Femur (tissue), 1 donor: ENCODE measurements at places on chromosomes 2 and 18.

GRCh38 chr2:70686577-70687460 lies 81.2 kb downstream of the ADD2 start:
- DNase-seq = peak; percentile 48

GRCh38 chr2:38484957-38485356 lies 107.9 kb upstream of the ATL2 start:
- DNase-seq = no peak

DNA sequence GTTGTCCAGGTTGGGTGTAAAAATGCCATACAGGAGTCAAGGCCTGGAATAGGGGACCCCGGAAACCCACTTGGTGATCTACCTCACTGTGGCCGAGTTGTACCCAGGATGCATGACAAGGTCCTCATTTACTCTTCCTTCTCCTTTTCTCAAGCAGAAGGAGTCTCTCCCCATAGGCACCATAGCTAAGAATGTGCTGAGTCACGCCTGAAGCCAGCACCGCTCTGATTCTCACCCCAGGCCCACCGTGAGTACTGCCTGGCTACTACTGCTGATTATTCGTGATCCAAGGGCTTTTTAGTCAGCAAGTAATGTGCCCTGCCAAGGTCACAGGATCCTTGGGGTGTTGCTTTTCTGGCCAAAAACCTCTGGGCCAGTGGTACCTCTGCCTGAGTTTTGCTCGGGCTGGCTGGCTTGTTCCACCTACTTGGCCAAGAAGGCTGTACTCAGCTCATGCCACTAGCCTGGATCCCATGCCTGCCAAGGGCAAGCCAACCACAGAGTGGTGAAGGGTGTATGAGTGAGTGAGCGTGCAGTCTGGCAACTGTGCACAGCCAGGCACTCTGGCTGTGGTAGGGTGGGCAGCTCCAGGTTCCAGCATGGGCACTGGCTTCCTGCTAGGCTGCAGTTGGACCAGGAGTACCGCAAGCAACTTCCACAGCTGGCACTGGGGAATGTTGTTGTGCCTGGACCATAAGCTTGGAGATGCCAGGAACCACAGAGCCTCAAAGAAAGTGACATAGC lies 650.1 kb upstream of the VRK2 start:
- no peak for DNase-seq

DNA sequence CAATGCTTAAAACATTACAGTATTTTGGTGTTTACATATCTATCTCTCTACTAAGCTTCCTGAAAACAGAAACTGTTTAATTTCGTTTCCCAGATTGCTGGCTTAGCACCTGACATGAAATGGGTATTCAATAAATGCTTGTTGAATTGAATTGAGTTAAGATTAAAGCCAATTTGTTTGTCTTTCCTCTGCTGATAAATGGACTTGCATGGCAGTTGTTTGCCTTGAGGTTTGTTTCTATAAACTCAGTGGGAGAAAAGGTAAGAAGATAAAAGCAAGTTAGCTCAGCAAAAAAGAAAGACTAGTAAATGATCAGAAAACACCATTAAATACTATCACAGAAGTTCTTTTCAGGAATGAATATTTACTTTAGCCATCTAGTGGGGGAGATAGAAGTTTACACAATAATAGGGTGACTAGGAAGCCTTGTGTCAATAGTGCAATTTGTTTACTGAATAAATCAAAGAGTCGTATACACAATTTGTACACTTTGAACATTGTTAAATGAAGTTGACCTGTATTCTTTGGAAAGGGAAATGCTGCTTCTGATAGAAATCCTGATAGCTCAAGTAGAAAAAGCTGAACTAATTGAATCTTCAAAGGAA lies 754.5 kb upstream of the FAM98A start:
- no peak for DNase-seq

DNA sequence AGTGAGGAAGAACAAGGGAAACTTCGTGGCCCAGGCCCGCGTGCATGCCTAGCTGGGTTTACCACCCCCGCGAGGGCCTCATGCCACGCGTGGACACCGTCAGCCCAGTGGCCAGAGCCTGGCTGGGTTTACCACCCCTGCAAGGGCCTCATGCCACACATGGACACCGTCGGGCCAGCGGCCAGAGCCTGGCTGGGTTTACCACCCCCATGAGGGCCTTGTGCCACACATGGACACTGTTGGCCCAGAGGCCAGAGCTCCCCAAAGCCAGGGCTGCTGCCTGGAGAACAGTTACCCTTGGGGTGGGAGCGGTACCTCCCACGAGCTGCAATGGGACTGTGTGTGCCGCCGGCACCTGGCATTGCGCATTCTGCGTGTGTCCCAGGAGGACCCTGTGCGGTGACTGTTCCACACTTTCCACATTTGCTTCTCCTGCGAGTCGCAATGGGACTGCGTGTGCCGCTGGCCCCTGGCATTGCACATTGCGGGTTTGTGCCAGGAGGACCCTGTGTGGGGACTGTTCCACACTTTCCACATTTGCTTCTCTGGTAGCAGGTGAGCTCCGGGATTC lies 105.6 kb upstream of the CTDP1 start:
- DNase-seq = peak; percentile 18

DNA sequence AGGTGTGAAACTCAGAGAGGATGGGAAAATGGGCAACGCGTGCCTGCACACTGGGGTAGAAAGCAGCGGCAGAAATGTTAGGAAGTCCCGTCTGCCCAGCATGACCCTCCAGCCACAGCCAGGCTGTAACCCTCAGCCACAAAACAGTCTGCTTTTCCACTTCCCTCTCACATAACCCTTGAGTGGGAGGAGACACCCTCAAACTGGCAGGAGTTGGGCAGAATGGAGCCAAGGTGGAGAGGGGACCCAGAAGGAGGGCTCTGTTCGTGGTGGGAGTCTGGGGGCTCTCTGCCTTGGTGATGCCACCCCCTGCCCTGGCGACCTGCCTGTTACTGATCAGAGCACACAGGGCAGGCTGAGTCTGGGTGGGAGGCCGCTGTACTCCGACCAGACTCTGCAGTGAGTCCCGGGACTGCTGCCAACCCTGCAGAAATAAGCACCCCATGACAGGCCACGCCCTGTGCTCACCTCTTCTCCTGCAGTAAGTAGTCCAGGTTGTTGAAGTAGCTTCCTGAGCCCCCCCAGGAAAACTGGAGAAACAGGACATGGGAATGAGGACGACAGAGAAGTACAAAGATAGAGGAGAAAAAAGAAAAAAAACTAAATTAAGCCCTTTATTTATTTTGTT lies 16.0 kb downstream of the FAM178B start:
- no peak for DNase-seq

GRCh38 chr18:29012883-29013465 lies 836.0 kb upstream of the CDH2 start:
- no peak for DNase-seq

- DNase-seq = no peak
Measured at GRCh38 chr2:27636766-27637165, 7.9 kb downstream of the GPN1 start.

- peak; percentile 30 for DNase-seq
Measured at GRCh38 chr2:11056614-11057013, 98.7 kb upstream of the SLC66A3 start.

DNA sequence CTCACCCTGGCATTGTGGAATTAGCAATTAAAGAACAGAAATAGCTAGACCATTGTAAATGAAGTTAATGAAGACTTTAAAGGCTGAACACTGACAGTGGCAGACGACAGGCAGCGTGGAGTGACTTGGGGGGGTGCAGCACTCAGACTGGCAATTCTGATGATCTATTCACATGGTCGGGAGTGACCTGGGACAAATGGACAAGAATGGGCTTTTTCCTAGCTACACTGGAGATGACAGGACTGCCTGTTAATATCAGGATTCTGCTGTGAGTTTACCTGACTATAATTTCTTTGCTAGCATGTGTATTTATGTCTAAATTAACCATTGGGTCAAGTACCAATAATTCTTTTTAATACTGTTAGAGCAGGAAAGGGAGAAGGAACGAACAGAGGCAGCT lies 199.6 kb downstream of the FBXO15 start:
- DNase-seq = no peak

- DNase-seq = peak; percentile 12
Measured at GRCh38 chr2:241050624-241051577, 51.2 kb downstream of the MTERF4 start.
